ENCODE measurements at places on chromosomes 11 and 22.

DNA sequence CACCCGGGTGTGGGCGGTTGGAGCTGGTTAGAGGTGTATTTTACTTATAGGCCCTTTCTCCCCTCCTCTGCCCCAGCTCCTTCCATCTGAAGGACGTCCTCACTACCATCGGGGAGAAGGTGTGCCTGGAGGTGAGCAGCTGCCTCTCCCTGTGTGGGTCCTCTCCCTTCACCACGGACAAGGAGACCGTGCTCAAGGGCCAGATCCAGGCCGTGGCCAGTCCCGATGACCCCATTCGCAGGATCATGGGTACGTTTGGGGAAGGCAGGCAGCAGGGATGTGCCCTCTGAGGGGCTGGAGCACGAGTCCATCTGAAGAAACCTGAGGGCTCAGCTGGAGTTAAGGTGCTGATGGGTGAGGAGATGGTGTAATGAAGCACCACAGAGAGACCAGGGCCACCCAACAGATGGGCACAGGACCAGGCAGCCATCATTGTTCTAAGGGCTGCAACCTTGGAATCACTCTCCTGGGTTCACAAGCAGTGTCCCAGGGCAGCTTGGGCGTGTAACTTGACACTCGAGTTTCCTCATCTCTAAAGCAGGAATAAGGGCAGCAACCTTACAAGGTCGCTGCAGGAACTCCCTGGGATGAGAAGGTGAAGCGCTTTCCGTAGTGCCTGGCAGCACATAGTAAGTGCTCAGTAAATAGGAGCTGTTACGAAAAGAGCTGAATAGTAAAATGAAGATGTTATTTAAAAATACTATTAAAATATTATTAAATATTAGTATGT lies 29.4 kb downstream of the TCP11L1 start:
- no peak for DNase-seq

- no peak for DNase-seq
Measured at GRCh38 chr11:78325274-78325781, 92.3 kb downstream of the GAB2 start.

- no peak for DNase-seq
Measured at GRCh38 chr11:78742430-78742829, 167.8 kb upstream of the NARS2 start.

DNA sequence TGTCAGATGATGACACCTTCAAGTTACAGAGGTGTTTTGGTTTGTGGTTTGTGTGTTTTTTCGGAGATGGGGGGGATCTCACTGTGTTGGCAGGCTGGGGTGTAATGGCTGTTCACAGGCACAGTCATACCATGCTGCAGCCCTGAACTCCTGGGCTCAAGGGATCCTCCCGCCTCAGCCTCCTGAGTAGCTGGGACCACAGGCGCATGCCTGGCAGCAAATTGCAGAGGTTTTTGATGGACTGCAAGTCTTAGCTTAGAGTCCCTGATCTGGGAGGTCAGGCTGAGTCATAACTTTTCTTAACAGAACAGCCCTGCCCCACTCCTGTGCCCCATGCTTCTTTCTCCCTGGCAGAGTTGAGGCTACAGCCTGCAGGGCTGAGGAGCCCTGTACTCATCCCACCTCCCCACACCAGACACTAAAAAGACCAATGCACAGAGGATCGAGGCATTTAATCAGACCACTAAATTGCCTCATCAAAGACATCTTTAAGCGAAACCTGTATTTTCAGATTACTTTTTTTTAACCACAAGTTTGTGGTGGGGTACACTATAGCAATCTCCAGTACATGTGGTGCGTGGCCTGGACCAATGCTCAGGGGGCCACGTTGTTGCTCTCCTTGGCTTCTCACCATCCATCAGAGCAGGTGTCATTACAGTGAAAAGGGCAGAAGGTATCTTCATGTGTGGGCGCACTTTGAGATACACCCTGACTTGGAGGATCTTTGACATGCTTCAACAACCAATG lies 17.1 kb upstream of the ADORA2A start:
- DNase-seq = no peak

- no peak for DNase-seq
Measured at GRCh38 chr22:42766860-42767259, 46.2 kb upstream of the A4GALT start.

- DNase-seq = no peak
Measured at GRCh38 chr11:124886476-124886875, 11.2 kb downstream of the ROBO4 start.

- no peak for DNase-seq
Measured at GRCh38 chr11:81394311-81394710, 1339.4 kb downstream of the FAM181B start.

DNA sequence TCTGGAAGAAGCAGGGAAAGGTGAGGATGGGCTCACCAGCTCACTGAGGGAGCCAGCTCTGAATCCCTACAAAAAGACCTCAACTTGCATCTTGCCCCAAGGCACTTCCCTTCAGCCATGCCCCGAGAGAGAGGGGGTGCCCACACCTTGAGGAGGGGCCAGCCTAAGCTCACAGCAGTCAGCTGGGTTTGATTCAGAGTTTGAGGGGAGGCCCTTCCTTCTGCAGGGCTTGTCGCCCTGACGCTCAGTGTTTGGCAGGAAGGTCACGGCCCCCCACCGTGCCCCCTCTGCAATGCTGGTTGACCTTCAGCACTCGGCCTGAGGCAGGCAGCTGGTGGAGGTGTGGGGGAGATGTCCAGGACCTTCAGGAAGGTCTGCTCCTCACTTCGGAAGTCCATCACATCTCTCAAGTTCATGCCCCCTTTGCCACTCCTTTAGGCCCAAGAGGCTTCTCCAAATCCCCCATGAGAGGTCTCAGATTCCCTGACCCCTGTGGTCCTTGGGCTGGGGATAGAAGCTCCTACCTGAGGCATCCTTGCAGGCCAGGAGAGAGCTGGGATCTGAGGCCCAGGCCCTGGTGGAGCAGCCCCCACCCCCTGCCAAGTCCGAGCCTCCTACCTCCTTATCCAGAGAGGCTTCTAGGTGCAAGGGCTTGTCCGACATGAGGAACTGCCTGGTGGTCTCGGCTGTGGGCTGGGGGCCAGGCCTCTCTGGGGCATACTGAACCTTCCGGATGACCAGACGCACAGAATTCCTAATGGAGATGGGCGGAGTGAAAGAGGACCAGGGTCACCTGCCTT lies 37.6 kb downstream of the TPBGL start:
- no peak for DNase-seq

DNA sequence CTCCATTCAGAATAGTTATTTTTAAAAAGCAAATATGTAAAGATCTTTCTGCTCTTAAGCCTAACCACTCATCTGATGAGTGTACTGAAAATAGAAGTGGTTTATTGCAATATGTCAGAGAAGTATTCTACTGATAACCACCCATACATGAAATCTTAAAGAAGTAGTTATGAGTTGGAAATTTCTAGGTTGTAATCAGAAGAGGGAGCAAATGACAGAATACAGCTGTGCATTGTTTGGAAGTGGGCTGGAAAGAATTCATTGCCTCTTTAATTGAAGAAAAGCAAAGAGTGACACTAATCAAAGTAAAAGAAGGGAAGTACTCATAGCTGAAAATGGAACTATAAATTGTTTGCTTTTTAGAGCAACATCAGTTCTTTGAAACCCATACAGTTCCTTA lies 39.4 kb downstream of the FDX1 start:
- no peak for DNase-seq

DNA sequence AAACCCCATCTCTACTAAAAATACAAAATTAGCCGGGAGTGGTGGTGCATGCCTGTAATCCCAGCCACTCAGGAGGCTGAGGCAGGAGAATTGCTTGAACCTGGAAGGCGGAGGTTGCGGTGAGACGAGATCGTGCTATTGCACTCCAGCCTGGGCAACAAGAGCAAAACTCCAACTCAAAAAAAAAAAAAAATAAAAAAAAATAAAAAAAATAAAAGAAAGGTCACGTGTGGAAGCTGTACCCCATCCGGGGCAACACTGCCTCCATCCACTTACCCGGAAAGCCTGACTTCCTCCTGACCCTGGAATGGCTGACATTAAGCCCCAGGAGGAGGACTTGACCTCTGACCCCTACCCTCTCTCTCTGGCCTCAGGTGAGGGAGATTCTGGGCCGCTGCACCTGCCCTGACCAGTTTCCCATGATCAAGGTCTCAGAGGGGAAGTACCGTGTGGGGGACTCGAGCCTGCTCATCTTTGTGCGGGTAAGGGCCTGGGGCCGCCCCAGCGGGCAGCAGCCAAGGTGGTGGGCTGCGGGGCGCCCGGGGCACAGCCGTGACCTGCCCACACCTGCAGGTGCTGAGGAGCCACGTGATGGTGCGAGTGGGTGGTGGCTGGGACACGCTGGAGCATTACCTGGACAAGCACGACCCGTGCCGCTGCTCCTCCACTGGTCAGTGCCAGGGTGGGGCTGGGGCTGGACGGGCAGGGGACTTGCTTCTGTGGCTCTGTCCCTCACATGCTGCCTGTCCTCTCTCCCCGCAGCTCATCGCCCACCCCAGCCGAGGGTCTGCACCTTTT lies 3.8 kb downstream of the GAS2L1 start:
- no peak for DNase-seq

GRCh38 chr11:88666364-88666763 lies 328.8 kb upstream of the CTSC start:
- DNase-seq = no peak

- DNase-seq = no peak
Measured at GRCh38 chr22:26780521-26780920, 123.1 kb downstream of the MIAT start.

- DNase-seq = no peak
Measured at GRCh38 chr11:93288767-93289166, 41.8 kb upstream of the DEUP1 start.

DNA sequence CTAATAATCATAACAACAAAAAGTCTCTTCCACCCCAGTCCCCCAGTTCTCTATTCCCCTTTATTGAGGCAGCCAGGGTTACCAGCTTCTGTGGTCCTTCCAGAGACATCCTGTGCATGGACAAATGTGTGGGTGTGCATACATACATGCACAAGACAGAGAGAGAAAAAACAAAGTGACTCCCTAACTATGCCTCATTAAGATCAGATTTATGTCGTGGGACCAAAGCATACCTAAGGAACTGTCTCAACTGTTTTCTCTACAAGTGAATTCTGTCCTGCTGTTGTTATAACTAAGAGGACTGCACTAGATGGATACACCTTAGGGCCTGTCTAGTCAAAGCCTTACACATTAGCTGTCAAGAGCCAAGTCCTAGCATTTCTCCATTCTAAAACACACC lies 106.7 kb downstream of the MRTFA start:
- DNase-seq = no peak

- DNase-seq = no peak
Measured at GRCh38 chr11:79570104-79570503, 129.3 kb upstream of the TENM4 start.

DNA sequence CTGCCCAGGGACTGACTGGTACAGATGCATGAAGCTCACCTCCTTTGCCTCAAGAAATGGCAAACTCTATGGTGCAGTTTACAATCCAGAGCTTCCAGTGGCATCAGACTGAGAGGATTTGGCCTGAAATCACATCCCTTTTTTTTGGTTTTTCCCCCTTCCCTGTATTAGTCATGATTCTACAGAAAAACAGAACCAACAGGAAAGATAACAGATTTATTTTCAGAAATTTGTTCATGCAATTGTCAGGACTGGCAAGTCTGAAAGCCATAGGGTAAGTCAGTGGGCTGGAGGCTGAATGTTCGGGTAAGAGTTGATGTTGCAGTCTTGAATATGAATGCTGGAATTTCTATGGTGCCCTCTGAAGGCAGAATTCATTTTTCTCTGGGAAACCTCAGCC lies 12.0 kb upstream of the ZDHHC13 start:
- DNase-seq = no peak

GRCh38 chr11:17845431-17845881 lies 110.9 kb downstream of the KCNC1 start:
- no peak for DNase-seq

GRCh38 chr22:46105494-46106278 lies 44.6 kb upstream of the PPARA start:
- no peak for DNase-seq

DNA sequence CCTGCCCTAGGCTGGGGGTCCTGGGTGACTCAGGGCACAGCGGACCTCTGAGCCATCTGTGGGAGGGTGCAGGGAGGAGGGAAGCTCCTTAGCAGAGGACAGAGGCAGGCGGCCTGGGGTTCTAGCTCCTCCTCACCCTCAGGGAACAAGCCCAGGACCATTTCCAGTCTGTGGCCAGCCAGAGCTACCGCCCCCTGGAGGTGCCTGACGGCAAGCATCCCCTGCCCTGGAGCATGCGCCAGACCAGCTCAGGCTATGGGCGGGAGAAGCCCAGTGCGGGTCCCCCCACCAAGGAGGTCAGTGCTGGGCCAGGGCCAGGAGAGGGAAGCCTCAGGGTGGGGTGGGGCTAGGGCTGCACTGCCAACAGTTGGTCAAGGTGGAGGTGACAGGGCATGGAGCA lies 26.0 kb upstream of the LRRC10B start:
- peak; percentile 52 for DNase-seq

GRCh38 chr11:134261626-134262488 lies 8.5 kb downstream of the ACAD8 start:
- DNase-seq = no peak

DNA sequence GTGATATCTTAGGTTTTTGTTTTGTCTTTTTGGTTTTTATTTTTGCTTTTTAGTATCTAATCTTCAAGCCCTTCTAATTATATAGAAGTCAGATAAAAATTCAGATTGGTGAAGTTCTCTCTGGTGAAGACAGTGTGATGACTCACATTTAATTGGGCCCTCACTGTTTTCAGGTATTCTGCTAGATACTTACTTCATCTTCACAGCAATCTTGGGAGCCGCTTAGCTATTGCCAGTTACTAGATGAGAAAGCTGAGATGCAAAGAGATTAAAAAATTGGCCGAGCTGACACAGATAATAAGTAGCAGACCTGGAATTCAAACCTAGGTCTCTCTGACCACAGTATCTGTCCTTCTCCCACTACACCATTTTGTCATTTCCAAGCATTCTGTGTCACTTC lies 75.0 kb downstream of the PPP2R1B start:
- no peak for DNase-seq

DNA sequence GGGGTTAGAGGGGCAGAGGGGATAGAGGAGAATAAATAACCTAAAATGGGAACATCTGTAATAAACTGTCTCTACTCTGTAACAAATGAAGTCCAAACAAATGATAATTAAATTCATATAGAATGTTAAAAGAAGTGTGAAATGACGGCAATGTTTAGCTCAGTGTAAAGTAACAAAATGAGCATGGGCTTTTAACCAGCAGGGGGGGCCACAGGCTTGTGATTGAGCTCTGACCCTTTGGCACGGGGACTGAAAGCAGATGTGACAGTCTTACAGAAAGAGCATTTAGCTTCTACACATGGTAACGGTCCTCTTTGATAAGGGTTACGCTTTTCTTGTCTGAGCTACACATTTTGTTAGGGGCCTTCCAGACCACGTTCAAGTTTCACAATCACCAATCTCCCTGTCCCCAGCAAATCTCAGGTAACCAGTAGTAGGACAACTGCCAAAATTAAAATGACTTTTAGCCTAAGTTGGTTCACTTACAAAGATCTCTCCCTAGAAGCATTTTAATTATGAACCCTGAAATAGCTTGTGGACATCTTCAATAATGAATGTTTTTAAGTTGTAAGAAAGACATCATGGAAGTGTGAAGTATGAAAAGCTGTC lies 262.5 kb downstream of the DCDC1 start:
- DNase-seq = peak; percentile 4

DNA sequence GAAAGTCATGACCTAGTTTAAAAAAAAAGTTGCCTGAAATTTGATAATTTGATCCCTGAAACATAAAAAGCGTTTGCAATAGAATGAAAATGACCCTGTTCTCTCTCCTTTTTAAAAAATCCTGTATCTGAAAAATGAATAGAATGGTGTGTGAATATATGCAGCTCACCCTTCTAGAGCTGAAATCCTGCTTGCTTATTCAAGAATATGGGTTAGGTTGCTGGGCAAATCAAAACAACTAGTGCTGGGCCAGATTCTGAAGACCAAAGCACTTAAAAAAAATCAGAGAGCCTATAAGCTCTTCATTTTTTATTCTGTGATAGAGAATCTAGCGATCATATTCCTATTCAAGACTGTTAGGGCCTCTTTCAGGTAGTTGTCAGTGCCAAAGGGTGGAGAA lies 131.6 kb downstream of the MPPED2 start:
- no peak for DNase-seq

Measured in GM19239 (cell line).